Putamen (tissue), 1 donor: ENCODE measurements at places on chromosomes 13 and 19.

DNA sequence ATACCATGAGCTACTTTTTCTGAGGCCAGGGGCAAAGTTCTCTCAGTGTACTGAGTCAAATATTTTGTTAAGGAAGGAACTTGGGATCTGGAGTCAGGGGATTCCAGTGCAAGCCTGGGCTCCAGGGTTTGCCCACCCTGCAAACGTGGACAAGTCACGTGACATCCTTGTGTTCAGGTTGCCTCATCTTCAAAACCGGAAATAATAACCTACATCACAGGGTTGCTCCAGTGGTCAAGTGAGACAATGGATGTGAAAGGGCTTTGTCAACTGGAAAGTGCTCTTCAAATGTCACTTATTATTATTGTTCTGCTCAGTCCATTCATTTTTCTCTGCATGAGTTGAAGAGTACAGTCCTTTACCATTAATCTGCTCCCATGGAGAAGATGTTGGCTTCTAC is 414.9 kb downstream of the COG6 start:
- DNase-seq: no peak

DNA sequence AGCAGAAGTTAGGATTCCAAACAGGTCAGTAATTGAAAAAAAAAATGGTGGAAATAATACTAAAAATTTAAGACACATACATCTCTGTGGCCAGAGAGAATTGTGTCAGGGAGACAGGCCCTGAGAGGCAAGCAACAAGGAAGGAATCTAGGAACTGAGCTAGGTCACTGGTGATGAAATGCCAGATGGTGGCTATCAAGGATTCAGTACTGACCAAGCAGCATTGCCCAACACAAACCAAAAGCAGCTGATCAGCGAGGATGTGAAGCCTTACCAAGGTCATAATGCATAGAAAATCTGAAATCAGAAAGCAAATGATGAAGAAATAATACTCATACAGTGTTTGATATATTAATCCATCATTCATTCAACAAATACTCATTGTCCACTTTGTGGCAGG is 905.0 kb downstream of the GPC5 start:
- no peak for DNase-seq

DNA sequence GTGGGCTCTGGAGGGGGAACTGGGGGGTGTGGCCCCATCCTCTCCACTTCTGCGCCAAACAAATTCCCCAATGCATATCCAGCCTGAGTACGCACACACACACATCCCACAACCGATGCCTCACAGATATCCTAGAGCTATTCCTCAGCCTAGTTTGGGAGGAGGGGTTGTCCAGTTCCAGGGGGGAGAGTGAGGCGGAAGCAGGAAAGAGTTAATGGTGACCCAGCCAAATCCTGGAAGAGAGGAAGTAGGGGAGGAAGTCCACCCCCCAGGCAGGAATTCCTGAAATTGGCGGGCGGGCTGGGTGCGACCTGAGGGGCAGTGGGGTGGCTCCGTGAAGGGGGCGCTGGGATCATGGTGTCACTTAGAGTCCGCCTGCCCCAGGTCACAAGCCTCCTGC is 897 bp downstream of the GPR4 start:
- DNase-seq: no peak

- DNase-seq: no peak
Measured at GRCh38 chr13:113145911-113146598, 12.4 kb upstream of the PROZ start.

GRCh38 chr13:31956980-31957644 is 74.5 kb upstream of the FRY start:
- no peak for DNase-seq

- DNase-seq: no peak
Measured at GRCh38 chr19:13098277-13099072, 4.2 kb downstream of the LYL1 start.

GRCh38 chr13:77902319-77902963 is 16.2 kb downstream of the EDNRB start:
- DNase-seq: no peak

DNA sequence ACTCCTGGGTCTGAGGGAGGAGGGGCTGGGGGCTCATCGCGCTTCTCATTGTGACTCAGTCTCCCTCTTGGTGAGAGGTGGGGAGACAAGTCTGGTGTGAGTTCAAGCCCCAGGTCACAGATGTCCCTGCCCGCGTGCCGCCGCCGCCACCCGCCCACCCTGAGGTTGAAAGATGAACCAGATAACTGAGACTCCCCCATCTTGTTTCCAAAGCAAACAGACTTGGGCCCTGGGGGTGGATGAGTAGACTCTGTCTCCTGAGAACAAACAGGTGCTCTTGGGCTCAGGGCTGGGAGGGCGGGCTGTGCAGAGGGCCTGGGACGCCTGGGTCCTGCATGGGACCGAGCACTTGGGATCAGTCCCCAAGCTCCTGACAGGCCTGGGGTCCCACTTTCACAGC is 567 bp downstream of the SBK2 start:
- no peak for DNase-seq

DNA sequence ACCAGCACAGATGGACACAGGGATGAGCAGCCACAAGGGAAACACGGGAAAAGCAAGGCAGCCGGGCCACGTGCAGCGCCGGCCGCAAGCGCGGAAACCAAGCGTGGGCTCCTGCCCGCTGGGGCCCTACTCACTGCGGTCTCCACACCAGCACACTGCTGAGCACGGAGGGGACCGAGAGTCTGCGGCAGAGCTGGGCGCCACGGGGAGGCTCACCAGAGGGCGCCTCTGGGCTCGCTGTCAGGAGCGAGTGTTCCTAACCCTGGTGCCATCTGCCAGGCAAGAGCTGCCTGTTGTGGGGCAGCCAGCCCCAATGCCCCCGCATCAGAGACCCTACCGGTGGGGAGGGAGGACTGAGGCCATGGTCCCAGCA is 26.5 kb downstream of the MPND start:
- DNase-seq: no peak

DNA sequence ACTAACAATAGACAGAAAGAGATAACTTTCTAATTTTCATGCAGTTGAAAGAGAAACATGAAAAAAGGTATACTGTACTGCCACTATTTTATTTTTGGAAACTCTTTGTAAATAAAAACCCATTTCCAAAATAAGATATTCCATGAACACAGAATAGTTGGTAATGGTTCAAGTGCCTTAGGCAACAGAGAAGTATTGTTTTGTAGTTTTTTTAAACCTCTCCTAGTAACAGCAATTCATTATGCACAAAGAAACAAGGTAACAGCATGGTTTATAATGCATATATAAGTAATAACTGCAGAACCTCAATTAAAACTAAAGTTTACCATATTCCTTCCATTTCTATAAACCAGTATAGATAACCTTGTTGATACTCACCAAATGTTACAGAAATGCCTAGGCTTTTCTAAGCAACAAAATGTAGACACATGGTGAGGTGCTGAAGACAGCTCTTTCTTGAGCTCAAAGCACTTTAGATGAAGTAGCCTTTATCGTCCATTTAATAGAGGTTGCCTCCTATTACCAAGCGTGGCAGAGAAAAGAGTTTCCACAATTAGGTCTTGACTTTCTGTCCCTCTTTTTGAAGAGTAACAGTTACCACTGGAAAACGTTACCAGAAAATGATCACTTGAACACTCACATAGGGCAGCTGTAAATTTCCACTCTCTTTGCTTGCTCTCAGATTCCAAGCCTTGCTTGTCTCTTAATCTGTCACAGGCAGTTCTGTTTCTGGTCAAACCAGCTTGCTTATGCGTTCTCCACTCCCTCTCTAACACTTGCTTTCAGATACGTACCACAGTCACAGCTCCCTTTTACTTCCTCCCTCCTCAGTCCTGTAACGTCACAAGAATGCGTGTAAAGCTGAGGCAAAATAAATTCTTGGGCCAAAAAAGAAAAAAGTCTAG is 42.9 kb downstream of the CAB39L start:
- peak; percentile 36 for DNase-seq

- DNase-seq: no peak
Measured at GRCh38 chr19:58401840-58402421, 6.5 kb downstream of the RNF225 start.

GRCh38 chr13:64289702-64290101 is 2874.1 kb upstream of the PCDH20 start:
- no peak for DNase-seq

DNA sequence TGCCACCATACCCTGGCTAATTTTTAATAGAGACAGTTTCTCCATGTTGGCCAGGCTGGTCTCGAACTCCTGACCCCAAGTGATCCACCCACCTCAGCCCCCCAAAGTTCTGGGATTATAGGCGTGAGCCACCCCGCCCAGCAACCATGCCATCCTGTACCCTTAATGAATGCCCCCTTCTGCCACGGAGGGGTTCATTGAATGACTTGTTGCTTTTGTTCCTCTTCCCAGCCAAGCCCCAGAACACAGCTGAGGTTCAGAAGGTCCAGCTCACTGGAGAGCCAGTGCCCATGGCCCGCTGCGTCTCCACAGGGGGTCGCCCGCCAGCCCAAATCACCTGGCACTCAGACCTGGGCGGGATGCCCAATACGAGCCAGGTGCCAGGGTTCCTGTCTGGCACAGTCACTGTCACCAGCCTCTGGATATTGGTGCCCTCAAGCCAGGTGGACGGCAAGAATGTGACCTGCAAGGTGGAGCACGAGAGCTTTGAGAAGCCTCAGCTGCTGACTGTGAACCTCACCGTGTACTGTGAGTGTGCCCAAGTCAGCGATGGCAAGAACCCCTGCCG is 6.0 kb downstream of the PVR start:
- no peak for DNase-seq

DNA sequence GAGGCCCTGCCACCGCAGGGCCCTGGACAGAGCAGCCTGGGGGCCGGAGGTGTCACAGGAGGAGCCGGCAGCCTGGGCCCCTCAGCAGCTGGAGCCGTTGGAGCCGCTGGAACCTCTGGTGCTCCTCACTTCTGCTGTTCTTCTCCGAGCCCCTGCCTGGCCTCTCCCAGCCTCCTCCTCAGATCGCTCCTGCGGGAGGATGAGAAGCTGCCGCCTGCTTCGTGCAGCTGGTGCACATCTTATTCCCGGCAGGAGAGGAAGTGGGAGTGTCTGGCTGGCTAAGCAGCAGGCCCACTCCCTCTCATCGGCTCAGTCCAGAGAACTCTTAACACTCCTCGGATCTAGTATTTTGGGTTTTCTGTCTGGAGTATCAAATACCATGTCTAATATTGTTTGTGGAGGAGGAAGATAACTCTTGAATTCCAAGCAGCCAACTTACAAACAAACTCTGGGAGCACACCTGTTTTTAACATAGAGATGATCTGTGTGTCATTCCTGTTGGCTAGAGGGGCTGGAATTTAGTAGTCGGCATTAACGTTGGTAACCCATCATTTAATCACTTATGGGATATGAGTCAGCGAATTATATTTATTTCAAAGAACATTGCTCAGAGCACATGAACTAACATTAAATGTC is 37.1 kb upstream of the RNF113B start:
- DNase-seq: no peak

DNA sequence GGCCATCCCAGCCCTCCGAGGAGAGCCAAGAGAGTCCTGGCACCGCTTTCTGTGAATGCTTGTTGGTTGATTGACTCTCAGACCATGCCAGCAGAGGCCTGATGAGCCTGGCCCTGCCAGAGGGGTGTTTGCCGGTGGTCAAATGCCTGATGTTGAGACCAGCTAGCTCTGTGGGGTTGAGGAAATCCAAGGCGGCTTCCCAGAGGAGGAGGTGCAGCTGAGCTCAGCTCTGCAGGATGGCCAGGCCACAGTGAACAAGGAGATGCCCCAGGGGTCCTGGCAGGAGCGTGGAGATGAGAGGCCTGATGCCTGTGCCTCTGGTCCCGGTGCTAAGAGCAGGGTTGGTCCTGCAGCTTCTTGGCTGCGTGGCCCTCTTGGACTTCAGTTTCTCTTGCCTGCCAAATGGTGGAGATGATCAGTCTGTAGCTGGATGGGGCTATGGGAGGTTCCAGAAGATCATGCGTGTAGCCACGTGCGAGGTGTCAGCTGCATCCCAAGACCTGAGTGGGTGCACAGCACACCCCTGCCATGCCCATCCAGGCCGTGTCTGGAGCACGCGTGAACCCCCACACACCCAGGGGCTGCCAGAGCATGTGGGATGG is 16.8 kb downstream of the NFIC start:
- DNase-seq: no peak

DNA sequence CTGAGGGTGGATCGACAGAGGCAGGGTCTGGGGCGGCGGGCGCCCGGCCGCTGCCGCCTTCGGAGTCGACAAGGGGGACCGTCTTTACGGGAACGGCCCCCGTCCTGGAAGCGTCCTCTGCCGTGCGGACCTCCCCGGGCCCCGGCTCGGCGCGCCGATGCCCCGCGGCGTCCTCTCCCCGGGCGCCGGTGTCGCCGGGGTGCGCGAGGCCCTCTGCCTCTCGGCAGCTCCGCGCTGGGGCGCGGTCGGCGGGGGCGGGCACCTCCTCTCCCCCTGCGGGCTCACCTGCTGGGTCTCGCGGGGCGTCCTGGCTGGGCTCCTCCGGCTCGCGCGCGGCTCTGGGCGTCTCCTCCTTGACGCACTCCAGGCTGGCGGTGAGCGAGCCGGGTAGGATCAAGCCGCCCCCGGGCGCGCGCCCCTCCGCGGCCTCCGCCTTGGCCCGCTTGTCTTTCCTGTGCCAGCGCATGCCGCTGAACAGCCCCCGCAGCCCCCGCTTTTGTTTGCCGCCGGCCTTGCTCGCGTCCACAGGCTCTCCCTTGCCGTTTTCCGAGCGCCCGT is 1.5 kb downstream of the AMER2 start:
- no peak for DNase-seq

GRCh38 chr19:7691497-7691896 is 10.4 kb downstream of the FCER2 start:
- no peak for DNase-seq

GRCh38 chr13:95642999-95643398 is 1.5 kb downstream of the DZIP1 start:
- no peak for DNase-seq

- no peak for DNase-seq
Measured at GRCh38 chr13:28492569-28493367, 2.2 kb downstream of the FLT1 start.

GRCh38 chr19:18089726-18090125 is 3.0 kb upstream of the IL12RB1 start:
- peak; percentile 96 for DNase-seq

GRCh38 chr19:40339018-40339728 is 9.0 kb downstream of the C19orf47 start:
- no peak for DNase-seq

GRCh38 chr19:45275370-45275971 is 24.4 kb downstream of the MARK4 start:
- no peak for DNase-seq

GRCh38 chr13:112711528-112712265 is 21.9 kb downstream of the ATP11A start:
- peak; percentile 77 for DNase-seq

DNA sequence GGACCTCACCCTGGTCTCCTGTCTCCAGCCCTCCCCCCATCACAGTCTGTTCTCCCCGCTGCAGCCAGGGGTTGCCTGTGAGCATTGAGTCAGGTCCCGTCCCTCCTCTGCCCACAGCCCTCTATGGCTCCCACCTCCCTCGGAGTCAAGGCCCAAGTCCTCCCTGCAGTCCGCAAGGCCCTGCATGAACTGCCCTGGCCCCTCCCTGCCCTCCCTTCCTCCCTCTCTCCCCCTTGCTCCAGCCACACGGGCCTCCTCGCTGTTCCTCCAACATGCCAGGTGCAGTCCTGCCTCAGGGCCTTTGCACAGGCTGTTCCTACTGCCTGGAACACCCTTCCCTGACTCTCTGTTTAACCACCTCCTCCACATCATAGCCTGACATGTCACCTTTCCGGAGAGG is 2.8 kb downstream of the TINCR start:
- no peak for DNase-seq
